Glutamatergic neuron (in vitro differentiated cells): ENCODE measurements at places on chromosomes 3 and 15.

GRCh38 chr3:177553579-177553978, 356.3 kb upstream of the TBL1XR1 start:
- DNase-seq: no peak

DNA sequence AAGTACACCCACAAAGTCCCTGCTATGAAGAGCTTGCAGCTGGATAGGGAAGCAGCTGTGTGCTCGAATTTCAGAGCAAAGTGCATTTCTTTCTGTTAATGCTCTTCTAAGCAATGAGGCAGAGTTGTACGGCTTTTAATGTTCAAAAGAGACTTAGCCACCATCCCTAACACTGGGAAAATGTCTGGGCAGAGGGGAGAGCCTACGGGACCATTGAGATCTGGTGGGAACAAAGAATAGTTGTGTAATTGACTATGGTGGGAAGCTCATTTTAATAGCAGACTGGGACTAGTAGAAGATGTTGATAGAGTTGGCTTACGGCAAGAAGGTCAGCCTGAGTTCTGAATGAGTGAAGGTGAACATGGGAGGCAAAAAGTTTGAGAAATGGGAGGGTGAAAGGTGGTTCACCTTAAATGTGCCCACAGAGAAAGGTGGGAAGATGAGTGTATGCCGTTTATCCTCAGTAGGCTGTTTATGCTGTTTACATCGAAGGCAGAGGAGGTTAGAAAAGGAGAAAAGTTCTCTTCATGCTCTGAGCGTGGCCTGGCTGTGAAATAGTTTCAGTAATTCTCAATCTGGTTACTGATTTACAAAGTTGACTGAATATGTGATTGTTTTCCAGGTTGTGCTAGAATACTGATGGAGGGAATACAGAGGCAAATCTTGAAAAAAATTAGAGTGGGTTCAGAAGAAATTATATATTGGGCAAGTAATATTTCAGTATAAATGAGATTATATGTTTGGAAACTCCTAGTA, 22.9 kb upstream of the UTS2B start:
- no peak for DNase-seq

- no peak for DNase-seq
These were observed 39.5 kb downstream of the TNIK start for GRCh38 chr3:171420667-171421066.

DNA sequence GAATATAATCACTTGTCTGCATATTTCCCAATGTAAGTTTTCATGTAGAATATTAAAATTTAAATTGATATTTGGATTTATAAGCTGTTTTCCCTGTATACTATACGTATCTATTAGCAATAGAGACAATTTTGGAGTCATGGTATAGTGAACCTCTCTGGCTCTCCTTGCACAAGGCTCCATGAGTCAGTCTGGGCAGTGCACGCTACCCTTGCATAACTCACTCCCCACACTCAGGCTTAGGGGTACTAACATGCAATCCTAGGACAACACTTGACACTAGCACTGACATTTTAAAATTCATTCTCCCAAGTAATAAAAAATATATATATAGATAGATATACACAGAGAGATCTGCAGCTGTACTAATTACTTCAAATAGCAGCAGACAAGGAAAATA, 39.2 kb downstream of the SLC24A1 start:
- DNase-seq: no peak

DNA sequence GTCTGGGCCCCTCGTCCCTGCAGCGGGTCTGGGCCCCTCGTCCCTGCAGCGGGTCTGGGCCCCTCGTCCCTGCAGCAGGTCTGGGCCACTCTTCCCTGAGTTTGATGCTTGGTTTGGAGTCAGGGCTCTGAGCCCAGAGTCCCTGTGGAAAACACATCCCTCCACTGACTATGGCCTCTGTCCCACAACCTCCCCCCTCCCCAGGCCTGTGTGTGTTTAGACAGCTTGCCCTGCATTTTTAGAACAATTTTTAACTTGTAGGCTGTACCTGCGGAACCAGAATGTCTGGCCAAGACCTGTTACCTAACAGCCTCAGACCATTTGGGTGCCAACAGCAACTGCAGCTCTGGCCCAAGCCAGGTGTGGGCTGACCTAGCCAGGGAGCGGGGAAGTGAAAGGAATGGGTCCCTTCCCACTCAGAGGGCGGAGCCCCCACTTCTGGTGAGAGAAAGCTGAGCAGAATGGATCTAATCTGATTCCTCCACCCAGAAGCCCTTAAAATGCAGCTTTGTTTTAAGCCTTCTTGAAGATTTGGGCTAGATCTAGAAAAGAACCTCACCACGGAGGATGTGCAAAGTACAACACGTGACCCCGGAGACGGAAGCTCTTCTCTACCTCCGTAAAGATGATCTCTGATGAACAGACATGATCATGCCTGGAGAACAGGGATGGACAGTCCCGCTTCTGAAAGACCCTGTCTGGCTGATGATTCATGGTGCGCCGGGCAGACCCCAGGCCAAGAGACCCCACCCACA, 60.5 kb upstream of the TFRC start:
- DNase-seq: no peak

DNA sequence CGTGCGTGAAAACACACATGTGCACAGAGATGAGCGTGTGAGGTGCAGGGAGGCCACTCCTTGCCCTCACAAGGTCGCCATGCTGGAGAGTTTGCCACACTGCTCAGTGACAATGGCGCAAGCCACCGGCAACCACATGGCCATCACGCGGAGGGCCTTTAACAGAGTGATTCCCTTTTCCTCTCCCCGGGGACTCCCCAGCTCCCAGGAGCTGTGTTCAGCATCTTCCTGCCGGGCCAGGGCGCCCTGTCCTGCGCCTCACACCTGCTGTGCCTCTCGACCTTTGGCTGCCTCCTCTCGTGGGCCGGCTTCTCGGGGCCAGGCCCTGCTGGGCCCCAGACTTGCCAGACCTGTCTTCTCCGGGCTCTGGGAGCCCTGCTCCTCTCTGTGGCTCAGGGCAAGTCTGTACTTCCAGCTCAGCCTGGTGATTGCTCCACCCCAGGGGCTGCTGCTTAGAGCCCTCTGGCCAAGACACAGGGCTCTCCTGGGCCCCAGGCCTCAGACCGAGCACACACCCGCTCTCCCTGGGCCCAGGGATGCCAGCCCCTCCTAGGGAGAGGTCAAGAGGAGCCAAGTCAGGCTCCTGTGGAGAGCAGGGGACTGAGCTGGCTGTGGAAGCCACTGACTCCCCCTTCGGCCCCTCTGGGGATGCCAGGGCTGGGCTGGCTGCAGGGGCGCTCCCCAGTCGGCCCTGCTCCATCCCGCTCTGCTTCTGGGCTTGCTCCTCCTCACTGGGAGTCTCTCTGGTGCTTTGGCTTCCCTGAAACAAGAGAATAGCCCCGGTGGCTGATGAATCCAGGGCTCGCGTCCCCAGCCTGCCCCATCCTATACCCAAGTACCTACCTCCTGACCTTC, 5.6 kb downstream of the CCDC9B start:
- DNase-seq: no peak

DNA sequence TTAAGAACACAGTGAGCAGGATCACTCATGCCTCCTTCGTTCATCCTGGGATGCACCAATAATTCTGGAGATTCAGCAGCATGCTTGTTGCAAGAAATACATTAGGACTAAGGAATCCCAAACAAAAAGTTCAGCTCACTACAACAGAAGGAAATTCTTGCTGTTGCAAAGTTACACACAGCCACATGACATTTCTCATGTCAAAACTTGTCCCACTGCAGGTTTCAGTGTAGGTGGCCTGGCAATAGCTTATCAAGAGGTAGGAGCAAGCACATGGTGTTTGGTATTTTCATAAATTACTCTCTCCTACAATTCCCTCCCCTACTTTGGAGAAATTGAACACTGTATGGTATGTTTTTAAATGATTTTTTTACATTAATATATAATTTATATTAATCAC, 399.6 kb upstream of the EPHA3 start:
- DNase-seq: no peak

GRCh38 chr3:9913601-9914000, 3.3 kb upstream of the IL17RC start:
- DNase-seq: no peak

DNA sequence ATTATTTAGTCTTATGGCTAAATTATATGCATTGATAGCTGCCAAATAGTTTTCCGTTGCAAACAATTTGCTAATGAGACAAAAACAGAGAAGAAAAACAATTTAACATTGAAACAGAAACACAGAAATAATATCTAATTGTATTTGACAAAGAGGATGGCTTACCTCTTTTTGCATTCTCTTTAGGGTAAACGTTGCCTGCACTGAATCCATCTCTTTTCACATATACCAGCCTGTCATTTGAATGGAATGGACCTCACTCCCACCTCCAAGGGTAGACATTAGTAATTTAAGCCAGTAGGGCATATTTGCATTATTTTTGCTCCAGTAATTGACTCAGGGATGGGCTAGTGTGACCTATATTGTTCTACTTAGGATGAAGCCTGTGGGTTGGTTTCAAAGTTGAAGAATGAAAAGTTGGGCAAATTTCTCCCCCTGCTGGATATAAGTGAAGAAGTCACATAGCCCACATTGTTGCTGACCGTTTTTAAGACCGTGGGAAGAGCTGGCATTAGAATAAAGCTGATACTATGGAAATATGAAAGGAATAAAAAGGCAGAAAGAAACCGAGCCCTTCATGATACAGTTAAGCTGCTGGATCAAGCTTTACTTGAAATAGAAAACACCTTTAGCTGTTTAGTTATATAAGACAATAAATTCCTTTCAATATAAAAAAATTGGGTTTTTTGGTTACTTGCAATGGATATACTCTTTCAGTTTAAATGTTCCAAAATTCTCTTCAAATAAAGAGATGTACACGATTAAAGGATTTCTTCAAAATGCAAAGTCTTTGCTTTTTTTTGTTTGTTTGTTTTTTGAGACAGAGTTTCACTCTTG, 26.9 kb downstream of the PIERCE2 start:
- no peak for DNase-seq
